Right atrium auricular region (tissue), 2 donors: ENCODE measurements at places on chromosomes 4 and X. TPM values are rescaled to one million over a fixed set of nuclear protein-coding genes. Genes with fewer than 3 reads are reported as not detected.
A peak's percentile ranks its signal among the peaks of the same experiment; 100 is the strongest.

DNA sequence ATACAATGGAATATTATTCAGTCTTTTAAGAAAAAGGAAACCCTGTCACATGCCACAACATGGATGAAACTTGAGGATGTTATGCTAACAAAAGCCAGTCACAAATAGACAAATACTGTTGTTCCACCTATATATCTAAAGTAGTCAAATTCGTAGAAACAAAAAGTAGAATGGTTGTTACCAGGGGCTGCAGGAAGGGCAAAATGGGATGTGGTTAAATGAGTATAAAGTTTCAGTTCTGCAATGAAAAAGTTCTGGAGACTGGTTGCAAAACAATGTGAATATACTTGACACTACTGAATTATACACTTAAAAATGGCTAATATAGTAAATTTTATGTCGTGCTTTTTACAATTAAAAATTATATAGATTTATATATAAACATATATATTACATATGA, 12.2 kb downstream of the SPOCK3 start:
- no peak overlapping the region for H3K27ac ChIP-seq
- H3K4me3 ChIP-seq: no peak overlapping the region
- no peaks in the 10 kb centered on the region for H3K36me3 ChIP-seq
- no peak for DNase-seq
- no peaks in the 10 kb centered on the region for H3K4me1 ChIP-seq

The OTC gene
- not detected for total RNA-seq

DNA sequence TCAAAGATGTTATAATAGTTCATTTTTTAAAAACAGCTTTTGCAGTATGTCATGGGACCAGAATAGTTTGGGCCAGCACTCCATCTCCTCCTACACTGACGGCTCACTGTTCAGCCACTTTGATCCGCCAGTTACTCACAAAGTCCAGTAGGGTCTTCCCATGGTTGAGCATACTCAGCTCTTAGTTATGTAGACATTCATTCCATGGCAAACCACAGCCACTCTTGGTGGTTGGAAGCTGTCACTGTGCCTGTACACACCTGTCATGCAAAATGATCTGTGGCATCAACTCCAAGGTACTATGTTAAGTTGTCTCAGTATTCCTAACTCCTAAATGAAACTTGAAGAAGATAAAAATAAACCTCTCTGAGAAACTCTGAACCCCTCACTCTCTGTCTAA, 127.2 kb downstream of the NR3C2 start:
- no peaks in the 10 kb centered on the region for H3K4me1 ChIP-seq
- no peaks in the 10 kb centered on the region for H3K36me3 ChIP-seq
- H3K27ac ChIP-seq: no peak overlapping the region
- H3K4me3 ChIP-seq: no peak overlapping the region

GRCh38 chr4:152459326-152459725, 76.6 kb downstream of the FBXW7 start:
- DNase-seq: no peak
- H3K27ac ChIP-seq: no peak overlapping the region
- peaks cover 12% of the 10 kb centered on the region for H3K4me1 ChIP-seq
- no peaks in the 10 kb centered on the region for H3K36me3 ChIP-seq
- H3K4me3 ChIP-seq: no peak overlapping the region

- peaks cover 8% of the 10 kb centered on the region for H3K27me3 ChIP-seq
- peak within 1 kb of the TSS; percentile 54 for H3K27ac ChIP-seq
- peak within 1 kb of the TSS; percentile 53 for H3K4me3 ChIP-seq
- no peaks in the 10 kb centered on the region for H3K36me3 ChIP-seq
Measured at GRCh38 chr4:30720021-30720660, at the start of gene PCDH7. Gene PCDH7, plus strand, starts transcription at chr4:30720369. Its CDS starts 1,054 bp downstream, at chr4:30721423.

The CT55 gene
- not detected for total RNA-seq

DNA sequence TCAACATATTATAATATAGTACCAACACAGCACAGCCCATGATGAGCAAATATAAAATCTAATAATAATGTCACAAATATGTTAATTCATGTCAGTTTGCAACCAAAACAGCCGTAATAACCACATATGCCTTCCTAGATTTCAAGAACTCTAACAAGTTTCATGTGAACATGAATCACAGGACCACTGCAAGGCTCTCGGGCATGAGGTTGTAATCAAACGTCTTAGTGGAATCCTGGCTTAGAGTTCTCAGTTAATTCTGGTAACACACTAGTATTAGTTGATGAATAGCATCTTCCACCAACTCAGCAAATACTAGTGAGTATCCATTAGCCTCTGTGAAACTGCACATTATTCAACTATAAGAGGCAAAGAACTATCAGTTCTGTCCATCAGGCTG, 379.3 kb upstream of the TENM3 start:
- H3K4me3 ChIP-seq: no peak overlapping the region
- H3K27me3 ChIP-seq: no peaks in the 10 kb centered on the region
- H3K36me3 ChIP-seq: no peaks in the 10 kb centered on the region
- peaks cover 8% of the 10 kb centered on the region for H3K4me1 ChIP-seq

The NUP62CL gene
- not detected for total RNA-seq

GRCh38 chr4:159042097-159042605, 60.7 kb upstream of the RAPGEF2 start:
- no peak overlapping the region for H3K27ac ChIP-seq
- no peak for DNase-seq
- no peaks in the 10 kb centered on the region for H3K27me3 ChIP-seq
- H3K36me3 ChIP-seq: no peaks in the 10 kb centered on the region

GRCh38 chrX:43813898-43814297, 68.4 kb downstream of the MAOB start:
- H3K27me3 ChIP-seq: no peaks in the 10 kb centered on the region
- H3K4me3 ChIP-seq: no peak overlapping the region
- no peak for DNase-seq
- H3K4me1 ChIP-seq: no peaks in the 10 kb centered on the region
- H3K27ac ChIP-seq: no peak overlapping the region

The TSPAN7 gene
- total RNA-seq: 100 TPM

DNA sequence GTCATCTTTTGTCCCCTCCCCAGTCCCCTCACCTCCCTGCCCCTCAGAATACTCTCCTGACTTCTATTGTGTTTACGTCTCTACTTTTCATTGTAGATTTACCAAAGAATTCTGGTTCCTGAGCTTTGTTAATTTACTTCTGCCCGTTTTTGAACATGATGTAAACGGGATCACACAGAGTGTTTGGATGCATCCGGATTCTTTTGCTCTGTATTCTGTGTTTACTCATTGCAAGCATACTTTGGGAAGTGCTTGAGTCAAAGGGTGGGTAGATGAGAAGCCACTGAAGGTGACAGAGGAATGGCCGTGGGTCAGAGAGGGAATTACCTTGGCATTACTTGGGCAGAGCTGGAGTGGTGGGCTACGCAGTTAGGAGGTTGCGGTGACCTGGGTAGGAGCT, 18.0 kb downstream of the CLCN4 start:
- H3K4me1 ChIP-seq: no peaks in the 10 kb centered on the region
- H3K36me3 ChIP-seq: no peaks in the 10 kb centered on the region
- no peak for DNase-seq
- peak overlapping the region; percentile 9 for H3K27ac ChIP-seq
- H3K27me3 ChIP-seq: no peaks in the 10 kb centered on the region

DNA sequence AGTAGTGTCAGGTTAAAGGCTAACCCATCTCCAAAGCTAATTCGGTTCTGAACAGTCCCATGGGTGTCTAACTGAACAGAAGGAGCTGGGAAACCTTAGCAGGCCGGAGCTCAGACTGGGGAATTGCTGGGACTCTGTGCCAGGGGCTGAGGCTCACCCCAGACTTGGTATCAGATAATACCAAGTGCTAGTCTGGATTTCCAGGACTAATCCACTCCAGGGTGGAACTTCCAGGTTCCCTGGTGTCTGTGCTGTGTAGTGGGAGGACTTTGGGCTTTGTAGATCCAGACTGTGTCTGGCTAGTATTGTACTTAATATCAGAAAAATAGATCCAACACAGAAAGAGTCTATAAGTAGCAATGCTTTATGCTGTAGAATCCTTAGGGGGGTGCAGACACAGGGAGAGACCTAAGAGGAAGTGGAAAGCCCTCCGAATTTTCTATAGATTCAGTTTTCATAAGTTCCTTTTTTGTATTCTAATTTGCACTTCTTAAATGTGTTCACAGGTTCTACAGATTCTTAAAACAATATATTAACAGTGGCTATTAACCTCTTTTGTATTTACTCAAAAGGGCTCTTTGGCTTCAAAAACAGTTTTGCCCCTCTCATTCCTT, 4.1 kb downstream of the ZNF827 start:
- H3K27me3 ChIP-seq: no peaks in the 10 kb centered on the region
- no peaks in the 10 kb centered on the region for H3K36me3 ChIP-seq
- H3K4me1 ChIP-seq: no peaks in the 10 kb centered on the region

The AKAP4 gene
- not detected for total RNA-seq

DNA sequence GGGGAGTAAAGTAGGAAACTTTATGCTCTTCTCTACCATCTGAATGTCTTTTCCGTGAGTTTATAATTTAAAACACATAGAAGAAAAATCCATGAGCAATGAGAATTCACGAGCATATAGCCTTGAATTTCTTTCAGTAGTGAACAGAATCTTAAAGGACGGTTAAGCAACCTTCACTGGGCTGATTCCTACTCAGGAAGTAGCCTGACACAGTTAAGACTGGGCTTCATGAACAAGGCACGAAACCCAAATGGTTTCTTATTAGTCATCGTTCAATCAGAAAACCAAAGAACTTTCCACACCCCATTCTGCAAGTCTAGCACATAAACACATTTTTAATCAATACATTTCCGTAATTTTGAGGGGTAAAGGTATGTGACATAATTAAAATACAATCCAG, 95.8 kb downstream of the SH3KBP1 start:
- no peaks in the 10 kb centered on the region for H3K36me3 ChIP-seq
- no peaks in the 10 kb centered on the region for H3K27me3 ChIP-seq
- no peak overlapping the region for H3K27ac ChIP-seq
- no peak overlapping the region for H3K4me3 ChIP-seq
- no peak for DNase-seq
- no peaks in the 10 kb centered on the region for H3K4me1 ChIP-seq

DNA sequence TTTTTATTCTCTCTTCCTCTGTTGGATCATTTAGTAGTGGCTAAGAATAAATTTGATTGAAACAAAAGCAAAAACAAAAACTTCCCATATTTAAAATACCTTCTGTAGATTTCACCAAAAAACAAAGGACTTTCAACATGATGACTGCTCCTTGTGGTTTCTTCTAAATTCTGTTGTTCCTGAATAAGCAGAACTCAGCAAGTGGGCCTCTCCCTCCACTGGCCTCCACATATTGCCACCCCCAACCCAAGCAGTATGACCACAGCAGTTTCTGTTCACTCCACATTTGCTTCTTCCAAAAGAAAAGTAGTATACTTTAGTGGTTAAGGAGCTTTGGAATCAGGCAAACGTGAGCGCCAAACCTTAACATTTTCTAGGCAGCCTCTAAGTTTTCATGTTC, 114.7 kb downstream of the COX18 start:
- H3K27me3 ChIP-seq: no peaks in the 10 kb centered on the region
- no peak overlapping the region for H3K4me3 ChIP-seq
- DNase-seq: no peak
- no peaks in the 10 kb centered on the region for H3K4me1 ChIP-seq
- H3K36me3 ChIP-seq: no peaks in the 10 kb centered on the region

DNA sequence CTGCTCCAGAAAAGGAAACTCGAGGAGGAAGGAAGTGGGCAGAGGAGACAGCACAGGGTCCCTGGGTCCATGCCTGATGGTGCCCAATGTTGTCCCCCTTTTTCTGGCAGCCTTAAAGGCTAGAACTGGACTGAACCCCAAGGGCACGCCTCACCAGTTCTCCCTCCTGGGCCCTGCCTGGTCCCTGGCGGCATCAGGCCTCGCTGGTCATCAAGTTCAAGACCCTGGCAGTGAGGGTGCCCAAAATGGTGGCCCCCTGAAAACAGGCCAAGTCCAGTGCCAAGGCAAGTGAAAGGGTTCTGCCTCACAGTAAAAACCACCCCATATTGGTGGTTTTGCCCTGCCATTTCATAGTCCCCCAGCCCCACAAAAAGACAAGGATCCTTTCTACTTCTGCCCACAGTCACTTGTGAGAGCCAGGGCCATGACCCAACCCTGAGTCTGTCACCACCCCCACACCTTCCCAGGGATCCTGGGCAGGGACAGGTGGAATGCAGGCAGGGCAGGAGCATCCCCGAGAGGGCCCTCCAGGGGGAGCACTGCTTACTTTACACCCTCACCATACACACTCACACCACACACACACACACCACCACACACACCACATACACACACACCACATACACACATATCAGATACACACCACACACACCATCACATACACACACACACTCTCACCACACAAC, 107.6 kb downstream of the DCTD start:
- H3K4me1 ChIP-seq: no peaks in the 10 kb centered on the region
- H3K27ac ChIP-seq: no peak overlapping the region
- no peak overlapping the region for H3K4me3 ChIP-seq
- no peak for DNase-seq
- no peaks in the 10 kb centered on the region for H3K27me3 ChIP-seq

GRCh38 chr4:54675721-54676461, 18.1 kb downstream of the KIT start:
- no peaks in the 10 kb centered on the region for H3K36me3 ChIP-seq
- DNase-seq: no peak
- no peaks in the 10 kb centered on the region for H3K4me1 ChIP-seq
- no peaks in the 10 kb centered on the region for H3K27me3 ChIP-seq

DNA sequence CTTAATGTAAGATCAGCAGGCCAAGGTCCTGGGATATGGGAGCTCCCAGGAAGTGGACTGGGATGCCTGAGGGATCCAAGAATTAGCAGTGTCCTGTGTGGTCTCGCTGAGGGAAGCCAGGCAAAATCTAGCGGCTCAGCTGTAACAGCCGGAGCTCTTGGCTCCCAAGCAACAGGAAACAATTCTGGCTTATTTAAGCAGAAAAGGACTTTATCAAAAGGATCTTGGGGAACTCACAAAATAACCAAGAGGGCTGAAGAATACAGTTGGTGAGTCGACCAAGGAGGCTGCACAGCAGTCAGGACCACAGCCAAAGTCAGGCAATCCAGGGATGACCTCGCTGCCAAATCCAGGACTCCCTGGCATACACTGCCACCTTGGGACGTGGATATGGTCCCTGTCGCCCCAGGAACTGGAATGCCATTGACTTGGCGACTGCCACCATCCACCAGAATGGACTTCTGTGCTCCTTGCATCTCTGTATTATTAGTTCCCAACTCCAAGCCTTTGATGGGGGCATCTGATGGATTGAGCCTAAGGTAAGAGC, 165.3 kb upstream of the BCOR start:
- H3K27ac ChIP-seq: peak overlapping the region; percentile 27
- H3K4me3 ChIP-seq: no peak overlapping the region
- no peaks in the 10 kb centered on the region for H3K27me3 ChIP-seq
- H3K36me3 ChIP-seq: no peaks in the 10 kb centered on the region
- DNase-seq: no peak

DNA sequence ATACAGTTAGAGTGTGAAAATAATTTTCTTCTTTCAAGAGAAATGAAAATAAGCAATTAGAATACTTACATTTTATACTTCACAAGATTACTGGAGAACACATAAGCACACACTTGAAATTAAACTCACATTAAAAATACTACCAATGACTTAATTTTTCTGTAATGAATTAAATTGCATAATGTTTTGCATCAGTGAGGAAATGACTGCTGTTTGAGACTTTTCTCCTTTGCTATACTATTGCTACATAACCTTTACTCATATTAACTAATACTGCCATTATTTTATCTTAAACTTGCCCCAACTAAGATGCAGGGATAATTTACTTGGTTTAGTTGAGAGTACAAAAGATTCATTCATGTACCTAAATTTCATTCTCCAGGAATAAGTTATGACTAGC, 590.9 kb downstream of the ARAP2 start:
- no peak overlapping the region for H3K27ac ChIP-seq
- no peak overlapping the region for H3K4me3 ChIP-seq
- no peak for DNase-seq
- H3K27me3 ChIP-seq: no peaks in the 10 kb centered on the region
- H3K36me3 ChIP-seq: no peaks in the 10 kb centered on the region

GRCh38 chrX:40058719-40059118, 39.0 kb downstream of the BCOR start:
- no peaks in the 10 kb centered on the region for H3K4me1 ChIP-seq
- H3K27ac ChIP-seq: no peak overlapping the region
- no peak overlapping the region for H3K4me3 ChIP-seq
- no peaks in the 10 kb centered on the region for H3K27me3 ChIP-seq

The HTN3 gene
- total RNA-seq: not detected
